ENCODE measurements at places on chromosomes 2 and 18.

- H3K4me1 ChIP-seq: no peaks in the 10 kb centered on the region
- H3K27ac ChIP-seq: no peak overlapping the region
- no peaks in the 10 kb centered on the region for H3K27me3 ChIP-seq
- H3K4me3 ChIP-seq: no peak overlapping the region
- no peak for DNase-seq
Measured at GRCh38 chr2:223548194-223548593, 54.0 kb downstream of the SCG2 start.

GRCh38 chr18:75351409-75351808 lies 76.1 kb downstream of the SMIM21 start:
- no peaks in the 10 kb centered on the region for H3K27me3 ChIP-seq
- H3K36me3 ChIP-seq: no peaks in the 10 kb centered on the region
- no peaks in the 10 kb centered on the region for H3K4me1 ChIP-seq
- no peak overlapping the region for H3K27ac ChIP-seq
- DNase-seq: no peak

DNA sequence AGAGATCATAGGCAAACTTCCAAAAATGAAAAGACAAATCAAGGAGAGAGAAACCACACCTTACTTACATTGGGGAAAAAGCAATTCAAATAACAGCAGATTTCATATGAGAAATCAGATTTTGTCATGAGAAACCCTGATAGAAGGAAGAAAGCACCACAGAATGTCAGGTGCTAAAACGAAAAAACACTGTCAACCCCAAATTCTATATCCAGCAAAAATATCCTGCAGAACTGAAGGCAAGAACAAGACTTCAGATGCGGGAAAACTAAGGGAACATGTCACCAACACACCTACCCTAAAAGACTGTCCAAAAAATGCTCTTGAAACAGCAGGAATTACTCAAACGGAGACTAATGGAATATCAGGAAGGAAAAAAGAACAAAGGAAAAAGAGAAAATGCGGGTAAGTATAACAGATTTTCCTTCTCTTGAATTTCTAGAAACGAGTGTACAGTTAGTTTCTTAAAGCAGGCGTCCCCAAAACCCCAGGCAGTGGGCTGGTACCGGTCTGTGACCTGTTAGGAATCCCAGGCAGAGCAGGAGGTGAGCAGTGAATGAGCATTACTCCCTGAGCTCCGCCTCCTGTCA lies 7.3 kb upstream of the ID2 start:
- no peak overlapping the region for H3K27ac ChIP-seq
- no peaks in the 10 kb centered on the region for H3K27me3 ChIP-seq
- H3K36me3 ChIP-seq: no peaks in the 10 kb centered on the region
- DNase-seq: no peak

- peaks cover 5% of the 10 kb centered on the region for H3K4me1 ChIP-seq
- H3K27ac ChIP-seq: no peak overlapping the region
- H3K4me3 ChIP-seq: no peak overlapping the region
- no peak for DNase-seq
- H3K36me3 ChIP-seq: no peaks in the 10 kb centered on the region
Measured at GRCh38 chr2:195664528-195664927, 7.5 kb downstream of the SLC39A10 start.

DNA sequence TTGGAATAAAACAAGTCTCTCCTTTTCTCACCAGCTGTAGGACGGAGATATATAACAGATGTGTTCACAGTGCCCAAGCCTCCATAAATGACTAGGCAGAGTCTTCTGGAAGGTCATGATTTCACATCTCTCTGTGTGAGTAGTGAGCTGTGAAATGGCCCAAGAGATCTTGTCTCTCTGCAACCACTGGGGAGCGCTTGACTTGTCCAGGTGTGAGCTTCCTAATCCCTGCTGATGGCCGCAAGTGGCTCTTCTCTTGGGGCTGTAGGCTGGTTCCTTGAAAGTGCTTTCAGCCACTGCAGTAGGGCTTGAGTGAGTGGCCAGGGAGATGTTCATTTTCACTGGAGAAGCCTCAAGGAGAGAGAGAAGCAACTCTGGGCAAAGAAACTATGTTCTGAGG lies 38.1 kb upstream of the OTOS start:
- H3K4me1 ChIP-seq: no peaks in the 10 kb centered on the region
- H3K36me3 ChIP-seq: no peaks in the 10 kb centered on the region
- no peaks in the 10 kb centered on the region for H3K27me3 ChIP-seq
- H3K27ac ChIP-seq: no peak overlapping the region

- no peak overlapping the region for H3K4me3 ChIP-seq
- H3K36me3 ChIP-seq: no peaks in the 10 kb centered on the region
- no peak overlapping the region for H3K27ac ChIP-seq
- no peaks in the 10 kb centered on the region for H3K4me1 ChIP-seq
Measured at GRCh38 chr2:143679617-143680016, 550.4 kb downstream of the ARHGAP15 start.

- H3K4me3 ChIP-seq: no peak overlapping the region
- no peaks in the 10 kb centered on the region for H3K27me3 ChIP-seq
- no peak for DNase-seq
- H3K36me3 ChIP-seq: no peaks in the 10 kb centered on the region
- H3K27ac ChIP-seq: no peak overlapping the region
Measured at GRCh38 chr2:62352031-62352430, 154.0 kb downstream of the TMEM17 start.

GRCh38 chr18:72206814-72207213 lies 337.3 kb downstream of the CBLN2 start:
- H3K27me3 ChIP-seq: no peaks in the 10 kb centered on the region
- H3K27ac ChIP-seq: no peak overlapping the region
- H3K36me3 ChIP-seq: no peaks in the 10 kb centered on the region
- no peaks in the 10 kb centered on the region for H3K4me1 ChIP-seq

DNA sequence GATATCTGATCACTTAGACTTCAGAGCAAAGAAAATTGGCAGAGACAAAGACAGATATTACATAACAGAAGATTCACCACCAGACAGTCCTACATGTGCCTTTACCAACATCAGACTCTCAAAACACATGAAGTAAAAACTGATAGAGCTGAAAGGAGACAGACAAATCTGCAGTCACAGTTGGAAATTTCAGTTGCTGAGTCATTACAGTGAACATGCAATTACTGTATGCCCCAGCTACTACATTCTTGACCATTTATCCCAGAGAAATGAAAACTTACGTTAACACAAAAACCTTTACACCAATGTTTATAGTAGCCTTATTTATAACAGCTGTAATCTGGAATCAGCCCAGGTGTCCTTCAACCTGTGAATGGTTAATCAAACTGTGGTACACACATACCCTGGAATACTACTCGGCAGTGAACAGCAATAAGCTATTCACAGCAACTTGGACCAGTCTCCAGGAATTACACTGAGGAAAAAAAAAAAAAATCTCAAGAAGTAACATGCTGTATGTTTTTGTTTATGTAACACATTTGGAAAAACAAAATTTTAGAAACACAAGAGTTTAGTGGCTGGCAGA lies 7.5 kb upstream of the SCLY start:
- H3K27me3 ChIP-seq: no peaks in the 10 kb centered on the region
- no peak for DNase-seq
- H3K27ac ChIP-seq: no peak overlapping the region
- H3K4me3 ChIP-seq: no peak overlapping the region
- no peaks in the 10 kb centered on the region for H3K4me1 ChIP-seq
- H3K36me3 ChIP-seq: no peaks in the 10 kb centered on the region

DNA sequence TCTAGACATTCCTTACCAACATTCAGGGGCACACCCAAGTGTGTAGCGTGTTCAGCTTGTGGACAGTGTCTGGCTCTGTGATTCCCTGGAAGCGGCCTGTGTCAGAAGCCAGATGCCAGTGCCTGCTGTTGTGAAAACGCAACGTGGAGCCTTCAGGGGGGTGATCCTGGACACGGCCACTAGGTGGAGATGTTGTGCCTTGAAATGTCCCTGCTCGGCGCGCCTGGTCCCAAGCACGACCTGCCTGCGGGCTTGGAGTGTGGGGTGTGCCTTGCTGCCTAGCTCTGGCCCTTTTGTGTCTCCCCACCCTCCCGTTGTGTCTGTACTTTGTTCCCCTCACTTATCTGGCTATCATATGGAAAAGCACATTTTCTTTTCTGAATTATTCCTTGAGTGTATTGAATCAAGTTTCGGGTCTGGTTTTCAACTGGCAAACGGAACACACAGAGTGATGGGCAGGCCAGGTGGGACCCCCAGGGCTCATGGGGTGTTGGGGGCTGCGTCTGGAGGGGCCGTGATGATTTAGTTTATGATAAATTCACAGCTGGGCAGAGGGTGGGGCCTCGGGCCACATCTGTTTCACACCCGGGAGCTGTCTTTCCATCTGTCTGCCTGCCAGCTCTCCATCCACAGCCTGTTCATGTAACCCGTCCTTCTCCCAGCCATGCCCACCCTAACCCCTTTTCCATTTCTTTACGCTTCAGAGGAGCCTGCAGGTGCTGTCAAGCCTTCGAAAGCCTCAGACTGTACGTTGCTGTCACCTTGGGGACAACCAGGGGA lies 95.5 kb downstream of the DYSF start:
- H3K27ac ChIP-seq: no peak overlapping the region
- H3K27me3 ChIP-seq: peaks cover 5% of the 10 kb centered on the region
- peaks cover 7% of the 10 kb centered on the region for H3K36me3 ChIP-seq
- peak; percentile 62 for DNase-seq

DNA sequence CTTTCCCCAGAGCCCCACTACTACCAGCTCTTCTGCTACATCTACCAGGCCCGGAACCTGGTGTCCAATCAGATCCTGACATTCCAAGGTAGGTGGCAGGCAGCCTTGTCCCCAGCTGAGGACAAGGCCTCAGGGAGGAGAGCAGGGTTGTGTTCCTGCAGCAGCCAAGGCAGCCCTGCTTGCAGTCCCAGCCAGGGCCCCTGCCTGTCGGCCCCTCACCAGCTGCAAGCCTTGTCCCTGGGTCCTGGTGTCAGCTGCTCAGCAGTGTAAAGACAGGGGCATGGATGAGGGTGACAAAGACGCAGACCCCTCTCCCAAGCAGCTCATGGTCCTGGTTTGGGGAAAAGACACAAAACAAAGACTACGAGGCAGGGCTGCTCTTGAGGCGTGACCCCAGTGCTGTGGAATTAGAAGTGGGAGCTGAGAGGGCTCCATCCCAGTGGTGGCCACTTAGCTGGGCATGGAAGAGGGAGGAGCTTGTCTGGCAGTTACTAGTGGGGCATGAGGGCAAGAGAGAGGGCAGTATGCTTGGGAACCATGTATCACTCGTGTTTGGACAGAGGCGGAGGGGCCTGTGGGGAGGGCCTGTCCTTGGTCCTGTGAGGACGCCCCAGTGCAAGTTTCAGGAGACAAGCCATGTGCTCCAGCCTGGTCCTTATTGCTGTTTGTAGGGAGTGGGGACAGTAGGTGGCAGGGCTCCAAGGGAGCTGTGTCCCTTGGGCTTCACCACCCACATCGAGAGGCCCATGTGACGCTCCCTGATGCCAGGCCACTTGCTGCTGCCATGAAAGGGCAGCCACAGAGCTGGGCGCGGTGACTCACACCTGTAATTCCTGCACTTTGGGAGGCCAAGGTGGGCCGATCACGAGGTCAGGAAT lies 47.5 kb downstream of the LMAN2L start:
- H3K27me3 ChIP-seq: no peaks in the 10 kb centered on the region
- no peak overlapping the region for H3K4me3 ChIP-seq
- H3K27ac ChIP-seq: no peak overlapping the region

DNA sequence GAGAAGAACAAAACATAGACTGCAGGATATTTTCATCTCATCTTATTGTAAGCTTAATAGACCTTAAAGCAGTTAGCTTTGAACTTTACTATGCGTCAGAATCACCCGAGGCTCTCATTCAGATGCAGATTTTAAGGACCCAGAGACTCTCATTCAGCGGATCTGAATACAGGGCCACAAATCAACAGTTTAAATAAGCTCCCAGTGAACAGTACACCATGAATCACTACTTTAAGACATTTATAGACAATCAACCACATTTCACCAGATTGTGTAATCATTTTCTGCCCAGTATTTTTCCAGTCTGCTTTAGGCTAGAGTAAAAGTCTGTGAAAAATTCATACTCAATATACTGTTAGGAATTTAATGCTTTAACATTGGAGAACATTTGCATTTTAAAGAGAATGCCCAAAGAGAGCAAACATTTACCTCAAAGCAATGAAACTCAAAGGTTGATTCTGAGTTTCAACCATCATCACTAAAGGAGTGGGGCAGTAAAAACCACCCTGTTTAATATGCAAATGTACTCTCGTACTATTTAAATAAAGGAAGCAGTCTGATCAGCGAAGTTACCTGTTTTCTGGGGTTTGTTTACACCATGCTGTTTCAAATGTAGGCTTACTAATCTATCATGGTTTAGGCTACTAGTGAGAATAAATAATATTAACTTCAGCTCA lies 11.0 kb upstream of the ALPK2 start:
- no peak for DNase-seq
- H3K36me3 ChIP-seq: no peaks in the 10 kb centered on the region
- no peaks in the 10 kb centered on the region for H3K27me3 ChIP-seq
- no peak overlapping the region for H3K27ac ChIP-seq
- H3K4me3 ChIP-seq: no peak overlapping the region

GRCh38 chr2:100537918-100538317 lies 24.9 kb upstream of the PDCL3 start:
- no peaks in the 10 kb centered on the region for H3K36me3 ChIP-seq
- H3K27me3 ChIP-seq: peaks cover 4% of the 10 kb centered on the region
- no peak overlapping the region for H3K27ac ChIP-seq
- H3K4me3 ChIP-seq: no peak overlapping the region
- no peaks in the 10 kb centered on the region for H3K4me1 ChIP-seq

DNA sequence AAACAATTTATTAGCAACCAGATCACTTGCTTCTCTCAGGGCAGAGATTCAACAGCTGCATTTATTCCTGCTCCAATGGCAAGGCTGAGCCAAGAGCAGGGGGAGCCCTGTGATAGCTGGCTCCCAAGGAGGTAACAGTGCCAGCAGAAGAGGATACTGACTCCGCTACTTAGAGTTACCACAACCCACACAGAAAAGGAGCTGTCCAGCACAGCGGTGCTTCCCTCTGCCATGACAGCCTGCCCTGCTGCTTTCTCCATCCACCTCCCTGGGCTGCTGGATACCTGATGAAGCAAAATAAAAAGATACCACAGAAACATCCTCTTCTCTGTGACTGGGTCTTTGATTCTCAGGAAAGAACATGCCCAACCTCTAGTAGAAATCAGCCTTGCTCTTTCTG lies 467.2 kb downstream of the LRRTM4 start:
- no peaks in the 10 kb centered on the region for H3K36me3 ChIP-seq
- H3K27ac ChIP-seq: no peak overlapping the region
- H3K4me3 ChIP-seq: no peak overlapping the region
- H3K27me3 ChIP-seq: no peaks in the 10 kb centered on the region
- H3K4me1 ChIP-seq: no peaks in the 10 kb centered on the region
- DNase-seq: no peak

DNA sequence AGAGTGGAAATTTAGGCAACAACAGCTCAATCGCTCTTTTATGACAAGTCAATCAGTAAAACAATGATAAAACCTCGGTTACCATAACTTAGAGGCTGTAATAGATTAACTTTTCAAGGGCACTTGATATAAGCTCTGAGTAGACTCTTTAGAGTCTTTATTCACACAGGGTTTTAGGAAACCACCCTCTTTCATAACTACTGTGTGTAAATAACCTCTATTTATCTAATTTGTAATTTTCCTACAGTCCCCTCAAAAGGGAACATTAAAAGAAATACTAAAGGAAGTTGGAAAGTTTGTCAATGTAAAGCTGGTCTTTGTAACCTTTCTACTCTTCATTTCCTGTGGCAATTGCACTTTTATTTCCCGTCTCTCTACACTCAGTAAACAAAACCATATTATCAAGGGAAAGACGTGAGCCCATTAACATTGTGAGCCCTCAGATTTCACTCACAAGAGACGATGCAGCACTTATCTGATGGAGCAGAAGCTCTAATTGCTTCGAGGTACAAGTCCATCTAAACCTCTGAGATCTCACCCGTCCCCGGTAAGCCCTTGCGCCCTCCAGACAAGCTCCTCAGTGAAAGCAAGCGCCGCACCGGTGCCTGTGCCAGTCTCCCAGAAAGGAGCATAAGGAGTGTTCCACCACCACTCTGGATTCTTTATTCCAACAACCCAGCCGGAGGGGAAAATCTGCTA lies 1.1 kb upstream of the HOXD1 start:
- no peak for DNase-seq
- H3K27ac ChIP-seq: no peak overlapping the region
- H3K4me3 ChIP-seq: peak overlapping the region; percentile 66
- H3K4me1 ChIP-seq: peaks cover 32% of the 10 kb centered on the region

All from tibial artery (tissue), 4 donors.